Posterior cingulate gyrus (tissue), 11 donors: ENCODE measurements at places on chromosomes 6 and 20.

DNA sequence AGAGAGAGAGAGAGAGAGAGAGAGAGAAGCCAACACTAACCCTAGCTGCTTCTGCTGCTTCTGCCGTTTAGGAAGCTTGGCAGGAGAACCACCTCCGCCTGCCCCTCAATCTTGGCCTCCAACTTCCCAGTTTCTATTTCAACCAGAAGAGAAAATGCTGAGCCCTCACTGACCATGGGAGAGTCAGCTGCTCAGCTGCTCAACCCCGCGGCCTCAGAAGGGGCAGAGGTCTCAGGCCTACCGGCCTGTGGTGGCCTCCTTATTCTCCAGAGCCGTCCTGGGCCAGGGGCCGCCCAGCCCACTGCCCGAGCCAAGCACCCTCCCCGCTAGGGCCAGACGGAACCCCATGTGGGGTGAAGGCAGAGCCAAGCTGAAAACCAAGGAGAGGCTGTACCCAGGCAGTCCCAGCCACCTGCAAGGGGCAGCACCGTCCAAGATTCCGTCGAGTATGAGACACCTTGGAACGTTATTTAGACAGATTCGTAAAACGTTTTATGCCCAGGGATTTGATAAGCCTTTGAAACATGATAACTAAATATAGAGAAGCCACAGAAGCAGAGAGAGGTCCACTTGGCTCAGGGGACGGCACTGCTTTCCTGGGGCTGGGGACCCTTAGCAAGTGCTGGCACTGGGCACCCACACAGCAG lies 116.6 kb downstream of the DLL1 start:
- DNase-seq, result no peak

- no peak for DNase-seq
Measured at GRCh38 chr6:90370493-90370959, 73.9 kb upstream of the BACH2 start.

DNA sequence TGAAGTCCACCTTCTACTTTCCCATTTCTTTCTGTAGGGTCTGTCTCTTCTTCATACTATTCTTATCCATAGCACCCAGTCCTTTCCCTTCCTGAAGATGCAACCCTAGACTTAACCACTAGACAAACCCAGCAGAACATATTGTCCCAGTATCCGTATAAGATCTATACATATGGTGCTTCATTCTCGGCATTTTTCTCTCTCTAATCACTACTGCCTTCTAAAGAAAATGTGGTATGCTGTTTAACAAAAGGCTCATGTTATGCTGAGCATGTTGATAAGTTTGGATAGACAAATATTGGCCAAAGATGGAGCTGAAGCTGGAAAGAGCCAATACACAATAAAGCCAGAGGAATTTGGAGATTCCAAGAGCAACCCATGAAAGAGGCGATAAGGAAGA lies 212.6 kb downstream of the MAFB start:
- no peak for DNase-seq

- no peak for DNase-seq
Measured at GRCh38 chr6:109381061-109381746, 1.1 kb downstream of the CD164 start.

GRCh38 chr6:11853678-11854407 lies 75.2 kb upstream of the ADTRP start:
- no peak for DNase-seq

GRCh38 chr6:7201732-7202541 lies 94.2 kb downstream of the RREB1 start:
- DNase-seq, result peak; percentile 66

DNA sequence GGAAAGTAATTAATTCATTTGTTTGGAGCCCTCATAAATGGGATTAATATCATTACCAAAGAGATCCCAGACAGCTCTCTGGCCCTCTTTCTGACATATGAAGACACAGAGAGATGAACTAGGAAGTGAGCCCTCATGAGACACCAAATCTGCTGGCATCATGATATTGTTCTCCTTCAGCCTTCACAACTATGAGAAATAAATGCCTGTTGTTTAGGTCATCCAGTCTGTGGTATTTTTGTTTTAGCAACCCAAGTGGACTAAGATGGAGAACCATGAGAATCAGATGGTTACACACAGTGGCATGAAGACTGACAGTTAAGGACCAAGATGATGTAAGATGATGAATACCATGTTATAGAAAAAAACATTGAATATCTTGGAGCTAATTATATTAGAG lies 16.9 kb upstream of the HBS1L start:
- DNase-seq, result no peak

GRCh38 chr6:131914234-131914633 lies 36.9 kb downstream of the CCN2 start:
- DNase-seq, result no peak
